Kasumi-1 (cell line): ENCODE measurements at places on chromosomes 4 and X.
A peak's percentile ranks its signal among the peaks of the same experiment; 100 is the strongest.

DNA sequence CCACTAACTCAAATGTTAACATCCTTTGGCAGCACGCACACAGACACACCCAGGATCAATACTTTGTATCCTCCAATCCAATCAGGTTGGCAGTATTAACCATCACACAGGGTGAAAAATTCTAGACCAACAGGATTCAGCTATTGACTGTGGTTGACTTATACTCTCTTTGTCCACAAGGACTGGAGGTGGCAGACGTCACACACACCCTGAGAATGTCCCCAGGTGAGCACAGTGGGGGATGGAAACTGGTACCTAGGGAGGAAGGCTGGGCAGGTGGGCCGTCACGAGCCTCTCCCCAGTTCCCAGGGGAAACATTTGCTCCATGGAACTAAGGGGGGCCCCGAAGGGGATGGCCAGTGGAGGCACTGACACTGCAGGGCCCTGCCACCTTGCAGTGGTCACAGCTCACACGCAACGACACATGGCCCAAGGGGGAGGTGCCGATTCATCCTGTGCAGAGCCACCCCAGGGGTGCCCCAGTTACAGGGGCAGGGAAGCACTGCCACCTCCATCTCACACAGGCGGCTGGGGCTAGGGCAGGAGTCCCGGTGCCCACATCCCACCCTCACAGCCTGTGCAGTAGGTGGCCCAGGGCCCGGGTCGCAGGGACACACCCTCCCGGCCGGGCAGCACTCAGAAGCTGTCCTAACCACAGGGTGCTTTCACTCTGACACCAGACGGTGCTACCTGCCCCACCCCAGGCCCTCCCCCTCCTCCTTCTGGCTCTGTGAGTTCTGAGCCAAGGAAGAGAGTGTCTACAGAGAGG is 17.4 kb downstream of the ZFYVE28 start:
- DNase-seq = no peak

DNA sequence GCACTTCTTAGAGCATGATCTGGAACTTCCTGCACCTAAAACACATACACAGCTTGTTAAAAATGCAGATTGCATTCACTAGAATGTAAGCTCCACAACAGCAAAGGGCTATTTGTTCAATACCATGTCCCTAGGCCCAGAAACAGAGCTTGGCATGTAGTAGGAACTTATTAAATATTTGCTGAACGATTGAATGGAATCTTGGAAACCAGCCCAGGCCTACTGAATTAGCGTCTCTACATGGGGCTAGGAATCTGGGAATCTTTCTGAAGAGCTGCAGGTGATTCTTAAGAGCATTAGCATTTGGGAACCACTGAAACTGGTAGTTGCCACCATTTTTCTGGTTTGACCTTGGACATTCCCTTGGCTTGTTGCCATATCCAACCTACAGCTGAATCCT is 234.1 kb downstream of the STIM2 start:
- DNase-seq = no peak

- no peak for DNase-seq
Observed at GRCh38 chr4:14309431-14309830, 681.9 kb upstream of the BOD1L1 start.

DNA sequence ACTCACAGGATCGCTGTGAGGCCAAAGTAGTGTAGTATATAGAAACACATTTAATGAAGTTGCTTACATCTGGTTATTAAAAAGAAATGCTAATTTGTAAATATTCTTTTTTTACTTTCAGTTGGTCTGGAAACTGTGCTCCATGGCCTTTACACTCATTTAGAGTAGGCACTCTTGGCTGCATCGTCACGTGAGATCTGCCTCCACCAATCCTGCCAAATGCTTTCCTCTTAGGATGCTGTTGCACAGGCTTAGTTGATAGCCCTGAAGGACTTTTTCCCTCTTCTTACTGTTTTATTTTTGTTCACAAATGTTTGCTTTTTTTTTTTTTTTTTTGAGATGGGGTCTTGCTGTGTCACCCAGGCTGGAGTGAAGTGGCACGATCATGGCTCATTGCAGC is 6.3 kb downstream of the CPE start:
- DNase-seq = no peak

DNA sequence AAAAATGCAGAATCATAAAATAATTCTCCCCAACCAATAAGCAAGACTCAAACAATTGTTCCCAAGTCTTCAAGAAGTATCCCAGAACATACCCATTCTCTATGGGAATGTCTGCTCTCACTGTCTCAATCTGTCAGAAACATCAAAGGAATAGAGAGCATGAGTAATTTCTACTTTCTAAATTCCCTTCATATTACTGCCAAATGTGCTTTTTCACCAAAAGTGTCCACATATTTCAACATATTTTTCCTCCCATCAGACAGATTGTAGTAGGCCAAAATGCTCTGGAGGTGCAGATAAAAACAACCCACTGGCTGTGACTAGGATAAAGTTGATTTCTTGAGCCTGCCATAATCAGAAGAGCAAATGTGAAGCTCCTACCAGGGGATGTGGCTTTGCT is 692.0 kb upstream of the FAM241A start:
- no peak for DNase-seq

DNA sequence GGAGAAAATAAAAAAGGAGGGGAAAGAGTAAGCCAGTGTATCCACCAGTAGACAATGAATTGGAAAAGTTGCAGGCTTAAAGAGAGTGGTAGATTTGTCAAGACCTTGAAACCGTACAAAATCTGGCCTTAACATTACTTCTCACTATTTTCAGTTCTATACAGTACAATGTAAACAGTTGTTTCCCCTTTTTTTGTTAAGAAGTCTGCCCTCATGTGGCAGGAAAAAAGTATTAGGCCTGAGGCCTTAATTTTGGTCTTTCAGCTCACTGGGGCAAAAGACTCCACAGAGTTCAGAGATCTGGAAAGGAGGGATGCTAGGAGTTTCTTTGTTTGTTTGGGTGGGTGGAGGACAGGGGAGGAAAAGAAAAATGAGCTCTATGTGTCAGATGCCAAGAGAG is 92.8 kb upstream of the CCDC160 start:
- DNase-seq = peak; percentile 26

- DNase-seq = no peak
Observed at GRCh38 chr4:11782859-11783258, 354.2 kb upstream of the HS3ST1 start.

DNA sequence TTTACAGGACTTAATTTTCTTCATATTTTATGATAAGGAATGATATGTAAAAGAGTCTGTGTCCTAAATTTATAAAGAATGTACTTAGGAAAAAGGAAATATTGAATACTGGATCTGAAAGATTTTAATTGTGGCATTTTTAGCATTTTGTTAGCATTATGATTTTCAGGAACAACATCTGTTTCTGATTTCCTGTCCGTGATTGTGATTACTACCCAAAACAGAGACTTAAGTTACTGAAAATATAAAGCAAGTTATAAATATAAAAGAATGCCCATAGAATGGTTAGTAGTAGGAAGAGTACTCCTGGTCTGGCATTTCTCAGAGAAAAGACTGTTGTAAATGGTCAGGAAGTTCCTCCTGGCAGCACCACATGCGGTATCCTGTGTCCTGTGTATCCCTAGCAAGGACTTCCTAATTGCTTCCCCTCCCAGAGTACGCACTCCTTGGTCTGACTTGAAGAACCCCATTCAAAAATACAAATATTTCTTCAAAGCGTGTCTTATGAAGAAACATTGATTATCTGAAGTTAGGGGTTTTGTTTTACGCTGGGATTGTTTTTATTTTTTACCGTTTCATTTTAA is 88.9 kb downstream of the RS1 start:
- no peak for DNase-seq

GRCh38 chr4:76696109-76696508 is 201.8 kb downstream of the SOWAHB start:
- DNase-seq = no peak

DNA sequence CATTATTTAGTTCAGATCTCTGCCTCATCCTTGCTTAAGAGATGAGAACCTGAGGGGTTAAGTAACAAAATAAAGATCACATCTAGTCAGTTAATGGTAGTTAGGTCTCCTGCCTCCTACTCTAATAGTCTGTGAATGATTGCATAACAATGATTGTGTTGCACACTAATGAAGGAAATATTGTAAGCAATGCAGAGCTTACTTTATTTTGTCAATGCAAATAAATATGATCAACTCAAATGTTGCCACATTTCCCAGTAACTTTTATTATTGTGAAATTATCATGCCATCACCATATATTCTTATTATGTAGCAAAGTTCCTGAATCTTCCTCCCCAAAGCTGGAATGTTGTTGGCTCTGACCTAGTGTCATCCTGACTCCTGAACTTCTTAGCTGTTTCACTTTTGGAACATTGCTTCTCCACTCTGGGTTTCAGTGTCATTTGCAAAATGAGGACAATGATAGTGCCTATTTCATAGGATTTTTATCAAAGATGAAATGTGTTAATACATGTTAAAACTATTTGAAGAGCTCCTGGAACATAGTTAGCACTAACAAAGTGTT is 17.0 kb upstream of the GABRA4 start:
- DNase-seq = no peak

DNA sequence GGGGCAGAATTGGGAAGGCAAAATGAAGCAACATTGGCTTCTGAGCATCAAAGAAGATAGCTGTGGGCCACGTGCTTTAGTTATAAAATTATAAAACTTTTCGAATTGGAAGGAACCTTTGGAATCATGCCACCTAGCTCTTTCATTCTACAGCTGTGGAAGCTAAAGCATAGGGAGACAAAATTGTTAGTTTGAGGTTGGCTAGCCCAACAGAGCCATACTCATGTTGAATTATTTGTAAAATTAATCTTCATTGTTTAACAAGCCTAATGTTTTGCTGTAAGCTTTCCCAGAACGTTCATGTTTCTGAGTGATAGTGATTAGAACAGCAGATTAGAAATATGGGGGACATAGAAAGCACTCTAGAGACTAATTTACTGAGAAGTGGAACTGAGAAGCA is 35.9 kb downstream of the HHIP start:
- no peak for DNase-seq

GRCh38 chr4:54215379-54216077 is 13.6 kb upstream of the PDGFRA start:
- no peak for DNase-seq

DNA sequence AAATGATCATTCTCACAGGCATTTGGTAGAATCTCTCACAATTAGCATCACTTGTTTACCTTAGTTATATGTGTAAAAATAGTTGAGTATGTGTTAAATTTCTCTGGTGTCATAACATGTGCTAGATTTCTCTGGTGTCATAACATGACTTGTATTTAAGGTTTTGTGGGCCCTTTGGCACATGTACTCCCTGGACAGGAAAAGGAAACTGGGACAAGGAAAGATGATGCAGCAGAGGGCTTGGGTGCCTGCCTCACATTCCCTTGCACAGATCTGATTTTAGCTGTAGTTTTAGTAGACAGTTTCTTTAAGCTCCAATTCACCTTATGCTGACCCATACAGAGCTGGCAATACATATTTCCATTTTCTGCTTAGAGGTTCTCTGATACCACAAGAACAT is 726.0 kb downstream of the C4orf33 start:
- no peak for DNase-seq

- DNase-seq = no peak
Observed at GRCh38 chr4:153159728-153160221, 44.5 kb upstream of the TRIM2 start.

GRCh38 chr4:139672215-139672614 is 6.6 kb downstream of the MGST2 start:
- no peak for DNase-seq

- DNase-seq = no peak
Observed at GRCh38 chr4:153166716-153167501, 37.3 kb upstream of the TRIM2 start.

- no peak for DNase-seq
Observed at GRCh38 chr4:176134670-176135069, 60.7 kb downstream of the SPATA4 start.

DNA sequence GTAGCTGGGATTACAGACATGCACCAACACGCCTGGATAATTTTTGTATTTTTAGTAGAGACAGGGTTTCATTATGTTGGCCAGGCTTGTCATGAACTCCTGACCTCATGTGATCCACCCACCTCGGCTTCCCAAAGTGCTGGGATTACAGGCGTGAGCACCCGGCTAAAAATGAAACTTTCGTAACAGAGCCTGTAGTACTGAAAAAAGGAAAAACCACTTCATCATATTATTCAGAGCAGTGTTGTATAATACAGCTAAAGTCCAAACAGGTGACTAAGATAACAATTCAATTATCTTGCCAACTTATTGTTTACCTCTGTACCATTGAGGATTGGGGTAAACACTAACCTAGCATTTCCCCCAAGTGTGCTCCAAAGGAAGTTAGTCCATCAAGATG is 43.9 kb upstream of the HPRT1 start:
- no peak for DNase-seq
